Cortex of kidney (tissue), 1 donor: ENCODE measurements at places on chromosomes 1 and 21.

DNA sequence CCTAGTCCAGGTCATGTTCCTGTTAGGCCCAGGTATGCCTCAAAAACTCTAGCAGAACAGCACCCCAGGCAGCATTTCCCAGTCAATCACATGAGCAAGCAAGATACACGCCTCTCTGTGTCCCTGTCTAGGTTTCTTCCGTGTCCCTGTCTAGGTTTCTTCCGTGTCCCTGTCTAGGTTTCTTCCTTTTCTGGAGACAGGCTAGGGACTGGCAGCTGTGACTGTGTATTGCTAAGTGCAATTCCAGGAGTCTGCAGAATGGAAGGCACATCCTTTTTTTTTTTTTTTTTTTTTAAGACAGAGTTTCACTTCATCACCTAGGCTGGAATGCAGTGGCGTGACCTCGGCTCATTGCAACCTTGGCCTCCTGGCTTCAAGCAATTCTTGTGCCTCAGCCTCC lies 77.6 kb downstream of the SETD4 start:
- no peak for DNase-seq

DNA sequence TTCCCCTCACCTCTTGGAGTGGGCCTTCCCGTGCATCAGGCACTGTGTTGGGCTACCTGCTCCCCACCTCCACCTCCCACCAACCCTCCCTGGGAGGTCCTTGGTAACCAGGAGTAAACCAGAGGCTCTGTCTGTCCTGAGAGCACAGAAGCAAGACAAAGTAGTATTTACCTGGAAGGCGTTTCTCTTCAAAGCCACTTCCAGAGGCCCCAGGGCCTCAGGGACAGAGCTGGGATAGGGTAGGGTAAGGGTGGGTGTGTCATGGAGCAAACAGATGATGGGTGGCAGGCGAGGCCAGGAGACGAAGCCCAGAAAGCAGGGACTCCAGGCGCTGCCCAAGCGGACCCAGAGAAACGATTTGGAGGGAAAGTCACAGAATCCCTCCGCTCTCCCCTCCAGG lies 77.2 kb upstream of the TARDBP start:
- DNase-seq, result no peak

- no peak for DNase-seq
Measured at GRCh38 chr1:46747683-46748288, 28.9 kb upstream of the EFCAB14 start.

DNA sequence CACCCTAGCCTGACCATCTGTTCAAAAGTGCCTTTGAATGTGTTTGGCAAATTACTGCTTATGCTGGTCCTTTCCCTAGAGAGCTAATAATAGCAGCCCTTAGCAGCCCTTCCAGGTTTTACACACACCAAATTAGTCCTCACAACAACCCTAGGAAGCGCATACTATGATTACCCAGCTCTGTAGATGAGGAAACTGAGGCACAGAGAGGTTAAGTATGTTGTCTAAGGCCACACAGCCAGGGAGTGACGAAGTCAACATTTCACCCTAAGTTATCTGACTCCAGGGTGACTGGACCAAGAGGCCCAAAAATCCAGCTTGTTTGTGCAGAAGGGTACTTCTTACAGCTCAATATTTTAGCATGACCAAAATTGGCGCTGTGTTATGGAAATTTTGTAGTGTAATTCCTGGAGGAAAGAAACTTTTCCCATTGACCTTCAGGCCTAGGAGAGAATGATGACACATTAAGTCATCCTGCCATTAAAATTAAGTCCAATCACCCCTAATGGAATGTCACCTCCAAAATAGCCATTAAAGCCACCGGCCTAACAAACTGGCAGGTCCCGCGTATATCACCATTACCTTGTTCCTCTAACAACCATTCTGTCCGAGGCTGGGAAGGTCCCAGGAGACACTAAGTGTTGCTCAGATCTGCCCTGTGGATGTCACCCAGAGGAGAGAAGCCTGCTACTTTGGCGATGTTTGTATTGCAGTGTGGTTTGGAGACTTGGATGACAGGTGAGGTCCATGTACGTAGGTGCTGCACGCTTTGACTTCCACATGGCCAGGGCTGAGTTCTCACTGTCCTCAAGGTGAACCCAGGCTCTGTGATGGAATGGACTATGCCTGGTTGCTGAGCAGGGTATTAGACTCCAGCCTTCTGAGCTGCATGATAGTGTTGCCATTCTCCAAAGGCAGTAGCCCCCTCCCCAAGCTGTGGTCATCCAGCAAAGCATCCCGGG lies 258.3 kb downstream of the TOMM20 start:
- no peak for DNase-seq

- DNase-seq, result no peak
Measured at GRCh38 chr1:203663294-203663693, 36.7 kb downstream of the ATP2B4 start.
